CD4-positive, alpha-beta memory T cell (primary cell): ENCODE measurements at places on chromosomes 16 and 17. TPM values are rescaled to one million over a fixed set of nuclear protein-coding genes. Genes with fewer than 3 reads are reported as not detected.

DNA sequence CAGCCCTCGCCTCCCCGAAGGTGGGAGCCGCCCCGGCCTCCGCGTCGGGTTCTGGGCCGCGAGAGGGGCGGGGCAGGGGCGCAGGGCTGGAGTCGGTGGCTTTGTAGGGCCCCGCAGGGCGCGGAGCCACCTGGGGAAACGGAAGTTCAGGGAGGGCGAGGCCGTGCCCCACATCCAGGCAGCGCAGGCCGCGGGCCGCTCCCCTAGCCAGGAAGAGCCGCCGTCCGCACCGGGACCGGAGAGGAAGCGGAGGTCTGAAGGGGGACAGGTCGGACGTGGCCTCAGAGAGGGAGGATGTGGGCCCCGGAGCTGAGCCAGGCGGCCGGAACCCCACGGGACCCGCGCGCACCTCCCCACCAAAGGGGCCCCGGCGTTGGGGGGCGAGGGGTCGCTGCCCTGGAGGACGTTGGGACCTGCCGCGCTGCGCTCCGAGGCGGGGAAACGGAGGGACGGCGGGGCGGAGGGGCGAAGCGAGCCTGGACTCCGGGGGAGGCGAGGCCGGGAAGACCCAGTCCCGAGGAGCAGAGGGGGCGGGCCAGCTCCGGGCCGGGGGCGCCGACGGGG lies 482 bp upstream of the SLC16A3 start:
- H3K27me3 ChIP-seq, result no peaks in the 10 kb centered on the region
- H3K36me3 ChIP-seq, result no peaks in the 10 kb centered on the region
- H3K4me3 ChIP-seq, result peak overlapping the region; percentile 74
- H3K27ac ChIP-seq, result peak overlapping the region; percentile 81

DNA sequence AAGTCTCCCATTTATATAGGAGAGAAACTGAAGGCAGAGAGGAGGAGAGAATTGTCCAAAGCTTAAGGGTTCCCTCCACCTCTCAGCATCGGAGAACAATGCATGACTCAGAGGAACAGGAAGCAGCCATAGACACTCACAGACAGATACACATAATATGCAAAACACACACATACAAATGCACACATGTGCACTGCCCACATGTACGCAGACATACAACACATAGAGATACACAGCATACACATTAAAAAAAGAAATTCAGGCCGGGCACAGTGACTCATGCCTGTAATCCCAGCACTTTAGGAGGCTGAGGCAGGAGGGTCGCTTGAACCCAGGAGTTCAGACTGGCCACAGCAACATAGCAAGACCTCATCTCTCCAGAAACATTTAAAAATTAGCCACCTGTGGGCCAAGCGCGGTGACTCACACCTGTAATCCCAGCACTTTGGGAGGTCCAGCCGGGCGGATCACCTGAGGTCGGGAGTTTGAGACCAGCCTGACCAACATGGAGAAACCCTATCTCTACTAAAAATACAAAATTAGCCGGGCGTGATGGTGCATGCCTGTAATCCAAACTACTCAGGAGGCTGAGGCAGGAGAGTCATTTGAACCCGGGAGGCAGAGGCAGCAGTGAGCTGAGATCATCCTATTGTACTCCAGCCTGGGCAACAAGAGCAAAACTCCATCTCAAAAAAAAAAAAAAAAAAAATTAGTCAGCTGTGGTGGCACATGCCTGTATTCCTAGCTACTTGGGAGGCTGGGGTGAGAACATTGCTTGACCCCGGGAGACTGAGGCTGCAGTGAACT lies 11.3 kb downstream of the ERAL1 start:
- H3K27me3 ChIP-seq, result no peaks in the 10 kb centered on the region
- H3K27ac ChIP-seq, result no peak overlapping the region
- peaks cover 6% of the 10 kb centered on the region for H3K4me1 ChIP-seq
- DNase-seq, result no peak
- no peaks in the 10 kb centered on the region for H3K36me3 ChIP-seq

DNA sequence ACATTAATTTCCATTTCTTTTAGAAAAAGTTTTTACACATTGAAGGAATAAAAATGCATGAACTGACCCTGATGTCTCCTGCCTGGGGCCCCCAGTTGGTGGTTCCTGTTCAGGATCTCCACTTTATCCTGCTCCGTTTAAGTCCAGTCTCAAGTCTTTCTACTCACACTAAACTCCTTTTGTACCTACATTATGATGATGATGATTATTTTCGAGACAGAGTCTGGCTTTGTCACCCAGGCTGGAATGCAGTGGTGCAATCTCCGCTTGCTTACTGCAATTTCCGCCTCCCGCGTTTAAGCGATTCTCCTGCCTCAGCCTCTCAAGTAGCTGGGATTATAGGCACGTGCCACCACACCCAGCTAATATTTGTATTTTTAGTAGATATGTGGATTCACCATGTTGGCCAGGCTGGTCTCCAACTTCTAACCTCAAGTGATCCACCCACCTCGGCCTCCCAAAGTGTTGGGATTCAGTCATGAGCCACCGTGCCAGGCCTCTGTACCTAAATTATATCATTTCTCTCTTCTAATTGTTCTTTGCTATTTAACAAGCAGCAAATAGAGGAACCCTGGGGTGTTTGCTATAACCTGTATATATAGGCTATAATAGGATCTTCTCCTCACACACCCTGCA lies 2.2 kb upstream of the FOXK2 start:
- DNase-seq, result no peak
- H3K36me3 ChIP-seq, result no peaks in the 10 kb centered on the region
- H3K27me3 ChIP-seq, result no peaks in the 10 kb centered on the region
- H3K4me3 ChIP-seq, result no peak overlapping the region

GRCh38 chr16:85998868-85999729 lies 100.1 kb downstream of the IRF8 start:
- no peaks in the 10 kb centered on the region for H3K36me3 ChIP-seq
- DNase-seq, result no peak
- no peaks in the 10 kb centered on the region for H3K27me3 ChIP-seq
- peaks cover 15% of the 10 kb centered on the region for H3K4me1 ChIP-seq
- no peak overlapping the region for H3K27ac ChIP-seq

- no peak for DNase-seq
- no peak overlapping the region for H3K4me3 ChIP-seq
- H3K27me3 ChIP-seq, result no peaks in the 10 kb centered on the region
- H3K27ac ChIP-seq, result no peak overlapping the region
- no peaks in the 10 kb centered on the region for H3K36me3 ChIP-seq
Measured at GRCh38 chr16:76955629-76956028, 235.4 kb upstream of the MON1B start.

DNA sequence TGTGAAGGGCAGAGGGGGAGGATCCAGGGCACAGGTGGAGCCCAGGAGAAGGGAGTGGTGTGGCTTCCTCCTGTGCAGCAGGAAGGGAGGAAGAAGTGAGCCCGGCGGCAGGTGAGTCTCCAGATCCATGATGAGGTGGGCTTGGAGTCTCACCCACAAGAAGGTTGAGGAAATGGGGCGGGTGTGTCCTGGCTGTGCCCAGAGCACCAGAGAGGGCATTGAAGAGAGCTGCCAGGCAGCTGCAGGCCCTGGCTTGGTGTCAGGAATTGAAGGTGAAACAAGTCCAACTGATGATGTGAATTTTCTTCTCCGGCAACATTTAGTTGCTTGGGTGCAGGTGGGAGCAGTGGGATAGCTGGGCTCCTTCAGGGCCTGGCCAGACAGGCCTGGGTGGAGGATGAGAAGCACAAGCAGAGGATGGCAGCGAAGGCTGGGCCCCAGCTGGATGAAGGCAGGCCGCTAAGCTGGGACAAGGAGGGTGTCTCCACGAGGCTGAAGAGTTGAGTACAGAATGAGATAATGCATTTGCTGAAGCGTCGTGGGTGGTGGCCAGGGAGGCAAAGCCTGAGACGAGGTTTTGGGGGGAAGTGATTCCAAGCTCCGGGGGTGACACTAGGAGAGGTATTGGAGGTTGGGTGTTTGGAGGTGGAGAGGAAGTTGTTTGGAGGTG lies 18.3 kb downstream of the NT5M start:
- no peak overlapping the region for H3K27ac ChIP-seq
- H3K4me3 ChIP-seq, result no peak overlapping the region
- no peak for DNase-seq
- no peaks in the 10 kb centered on the region for H3K27me3 ChIP-seq
- H3K36me3 ChIP-seq, result no peaks in the 10 kb centered on the region
- no peaks in the 10 kb centered on the region for H3K4me1 ChIP-seq

DNA sequence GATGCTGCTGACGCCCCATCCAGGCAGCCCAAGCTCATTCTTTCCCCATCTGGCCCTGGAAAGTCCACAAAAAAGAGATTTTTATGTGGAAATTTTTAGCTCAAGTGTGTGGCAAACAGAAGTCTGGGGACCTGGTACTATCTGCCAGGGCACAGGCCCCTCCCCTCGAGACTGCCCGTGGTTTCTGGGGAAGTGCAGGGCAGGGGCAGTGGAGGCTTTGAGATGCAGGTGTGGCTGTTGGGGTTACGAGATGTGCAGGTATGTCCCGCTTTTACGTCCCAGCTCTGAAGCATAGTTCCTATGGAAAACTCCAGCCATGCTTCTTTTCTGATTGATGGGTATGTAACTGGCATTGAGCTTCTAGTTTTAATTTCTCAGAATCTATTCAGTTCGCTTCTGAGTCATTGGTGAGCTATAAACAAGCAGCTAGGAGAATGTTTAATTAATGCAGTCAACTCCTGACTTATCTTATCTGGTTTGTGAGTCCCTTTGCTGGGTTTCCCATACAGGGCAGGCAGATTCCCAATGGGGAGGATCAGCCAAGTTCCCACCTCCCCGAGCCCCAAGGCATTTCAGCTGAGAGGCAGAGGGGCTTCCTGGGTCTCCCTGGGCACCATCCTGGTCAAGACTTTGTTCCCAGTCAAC lies 16.2 kb downstream of the TBX4 start:
- no peak for DNase-seq
- no peaks in the 10 kb centered on the region for H3K36me3 ChIP-seq
- no peaks in the 10 kb centered on the region for H3K27me3 ChIP-seq

DNA sequence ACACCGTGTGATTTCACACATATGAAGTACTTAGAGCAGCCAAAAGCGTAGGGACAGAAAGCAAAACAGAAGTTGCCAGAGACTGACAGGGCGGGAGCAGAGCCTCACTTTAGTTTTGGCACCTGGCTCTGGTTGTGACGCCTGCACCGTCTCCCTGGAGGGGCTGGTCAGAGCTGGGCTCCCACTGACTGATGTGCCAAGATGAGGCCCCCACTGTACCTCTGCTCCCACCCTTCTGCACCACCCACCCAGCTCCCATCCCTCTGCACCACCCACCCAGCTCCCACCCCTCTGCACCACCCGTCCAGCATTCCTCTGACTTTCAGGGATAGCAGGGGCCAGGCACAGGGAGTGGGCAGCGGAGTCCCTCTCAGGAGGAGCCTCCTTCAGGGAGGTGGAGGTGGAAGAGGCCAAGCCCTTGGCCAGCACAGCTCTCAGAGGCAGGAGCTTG lies 3.2 kb upstream of the PRSS21 start:
- H3K27ac ChIP-seq, result no peak overlapping the region
- H3K4me3 ChIP-seq, result no peak overlapping the region
- no peak for DNase-seq
- H3K36me3 ChIP-seq, result no peaks in the 10 kb centered on the region

- H3K27ac ChIP-seq, result no peak overlapping the region
- no peaks in the 10 kb centered on the region for H3K4me1 ChIP-seq
- no peaks in the 10 kb centered on the region for H3K36me3 ChIP-seq
- no peak for DNase-seq
- no peak overlapping the region for H3K4me3 ChIP-seq
- H3K27me3 ChIP-seq, result no peaks in the 10 kb centered on the region
Measured at GRCh38 chr17:71631483-71631882, 489.3 kb upstream of the SOX9 start.

DNA sequence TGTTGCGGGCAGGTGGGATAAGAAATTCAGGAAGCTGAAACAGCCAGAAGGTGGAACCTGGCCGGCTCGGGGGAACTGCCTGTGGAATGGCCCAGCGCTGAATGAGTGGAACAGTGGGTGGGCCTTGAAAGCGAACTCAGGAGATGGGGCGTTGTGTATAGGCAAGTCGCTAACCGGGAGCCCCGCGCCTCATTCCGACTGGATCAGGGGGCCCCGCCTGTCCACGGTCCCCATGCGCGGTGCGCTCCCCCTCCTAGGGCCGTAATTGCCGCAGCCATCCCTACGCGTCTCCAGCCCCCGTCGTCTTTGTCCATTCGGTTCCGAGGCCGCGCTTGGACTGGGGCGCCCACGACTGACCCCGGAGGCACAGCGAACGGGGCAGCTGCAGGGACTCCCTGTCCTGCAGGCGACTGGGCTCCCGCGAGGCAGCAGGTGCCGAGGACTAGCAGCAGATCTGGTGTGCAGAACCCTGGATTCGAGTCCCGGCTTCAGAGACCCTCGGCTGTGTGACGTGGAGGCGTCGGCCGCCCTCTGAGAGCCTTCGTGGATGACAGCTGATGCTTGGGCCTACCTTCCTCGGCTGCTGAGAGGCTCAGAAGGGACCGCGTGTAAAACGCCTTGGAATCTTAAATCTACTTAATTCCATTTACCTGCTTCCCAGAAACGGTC lies 10.9 kb upstream of the CA4 start:
- DNase-seq, result no peak
- no peaks in the 10 kb centered on the region for H3K36me3 ChIP-seq
- H3K27ac ChIP-seq, result no peak overlapping the region
- H3K27me3 ChIP-seq, result peaks cover 32% of the 10 kb centered on the region

The EFCAB5 gene
- total RNA-seq, result 2.7 TPM

GRCh38 chr17:13520899-13521572 lies 80.7 kb downstream of the HS3ST3A1 start:
- no peak overlapping the region for H3K27ac ChIP-seq
- H3K36me3 ChIP-seq, result no peaks in the 10 kb centered on the region
